ENCODE measurements at places on chromosomes 16 and 17.

DNA sequence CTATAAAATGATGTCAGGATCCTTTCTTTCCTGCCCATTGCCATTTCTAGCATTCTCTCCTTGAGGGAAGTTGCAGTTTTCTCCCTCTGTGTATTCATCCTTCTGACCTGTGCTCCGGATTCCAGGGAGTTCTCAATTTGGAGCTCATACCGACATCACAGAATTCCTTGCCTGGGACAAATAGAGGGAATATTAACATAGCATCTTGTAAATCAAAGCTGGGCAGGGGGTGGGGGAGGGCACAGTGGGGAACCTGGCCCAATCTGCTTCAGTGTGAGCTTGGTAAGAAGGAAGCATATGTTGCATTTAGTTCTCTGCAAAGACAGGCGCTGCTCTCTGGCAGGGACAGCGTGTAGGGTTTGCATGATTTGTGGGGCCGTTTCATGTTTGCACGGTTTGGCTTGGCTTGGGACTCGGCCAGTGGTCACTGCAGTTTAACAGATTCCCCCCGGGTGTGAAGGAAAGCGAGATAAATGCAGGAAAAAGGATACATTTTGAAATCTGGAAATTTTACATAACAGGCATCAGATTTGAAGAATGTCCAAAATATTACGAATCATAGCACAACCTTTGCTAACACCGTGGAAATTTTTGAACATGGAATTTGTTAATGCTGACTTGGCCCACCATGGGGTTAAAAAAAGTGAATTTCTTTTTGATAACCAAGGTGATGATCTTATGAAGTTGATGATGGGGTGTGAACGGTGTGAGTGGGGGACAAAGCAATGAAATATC, 178.0 kb downstream of the WWOX start:
- no peak for DNase-seq

DNA sequence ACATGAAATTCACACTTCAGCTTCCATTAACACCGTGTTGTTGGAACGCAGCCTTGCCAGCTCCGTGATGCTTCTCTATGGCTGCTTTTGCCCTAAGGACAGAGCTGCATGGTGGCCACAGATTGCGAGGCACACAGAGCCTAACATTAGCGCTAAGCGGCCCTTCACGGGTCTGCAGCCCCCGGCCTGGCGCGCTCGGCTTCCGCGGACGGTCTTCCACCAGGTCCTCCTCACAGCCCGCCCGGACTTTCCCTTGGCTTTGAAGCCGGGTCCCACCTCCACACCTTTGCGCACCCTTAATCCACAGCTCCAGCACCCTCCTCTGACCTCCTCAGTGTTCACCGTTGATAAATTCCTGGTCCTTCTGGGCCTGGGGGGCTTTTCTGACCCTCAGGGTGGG, 19.6 kb downstream of the SCGB1C2 start:
- no peak for DNase-seq

- DNase-seq, result peak; percentile 52
Measured at GRCh38 chr16:3182608-3183444, 5.2 kb upstream of the OR1F1 start.

- DNase-seq, result no peak
Measured at GRCh38 chr16:67161595-67162058, 1.9 kb downstream of the FBXL8 start.

DNA sequence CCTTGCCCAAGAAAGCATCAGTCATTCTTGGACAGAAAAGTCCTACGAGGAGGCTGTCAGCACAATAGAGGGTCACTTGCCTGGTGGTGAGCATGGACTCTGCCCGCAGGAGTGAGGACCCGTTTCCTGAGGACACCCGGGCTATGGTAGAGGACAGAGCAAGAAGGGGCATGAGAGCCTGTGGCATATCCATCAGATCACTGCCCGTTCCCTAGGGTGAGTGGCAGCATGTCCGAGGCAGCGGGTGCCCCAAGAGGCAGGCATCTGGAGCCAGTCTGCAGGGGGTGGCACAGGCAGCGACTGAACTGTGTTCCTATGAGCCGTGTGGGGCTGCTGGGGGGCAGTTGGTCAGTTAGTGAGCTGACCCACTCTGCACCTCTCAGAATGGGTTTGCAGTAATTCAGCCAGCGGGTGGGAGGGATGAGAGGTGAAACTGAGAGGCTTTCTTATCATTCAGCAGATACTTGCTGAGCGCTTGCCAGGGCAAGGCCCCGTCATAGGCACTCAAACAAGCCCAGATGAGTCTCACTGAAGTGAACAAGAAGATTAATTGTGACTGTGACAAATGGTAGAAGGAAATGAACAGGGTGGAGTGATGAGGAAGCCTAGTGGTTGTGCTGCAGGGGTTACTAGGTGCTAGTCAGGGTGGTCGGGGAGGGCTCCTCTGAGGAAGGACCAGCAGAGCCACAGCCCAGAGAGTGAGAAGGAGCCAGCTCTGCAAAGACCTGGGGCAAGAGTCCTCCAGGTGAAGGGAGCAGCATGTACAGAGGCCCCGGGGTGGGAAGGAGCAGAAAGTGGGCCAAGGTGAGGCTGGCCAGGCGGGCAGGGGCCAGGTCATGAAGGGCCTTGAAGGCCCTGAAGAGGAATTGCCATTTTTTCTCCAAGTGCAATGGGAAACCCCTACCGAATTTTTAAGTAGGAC, 87.9 kb downstream of the CLEC16A start:
- no peak for DNase-seq

Measured in HuH-7.5 (cell line).